ENCODE measurements at places on chromosomes 5 and 9.

DNA sequence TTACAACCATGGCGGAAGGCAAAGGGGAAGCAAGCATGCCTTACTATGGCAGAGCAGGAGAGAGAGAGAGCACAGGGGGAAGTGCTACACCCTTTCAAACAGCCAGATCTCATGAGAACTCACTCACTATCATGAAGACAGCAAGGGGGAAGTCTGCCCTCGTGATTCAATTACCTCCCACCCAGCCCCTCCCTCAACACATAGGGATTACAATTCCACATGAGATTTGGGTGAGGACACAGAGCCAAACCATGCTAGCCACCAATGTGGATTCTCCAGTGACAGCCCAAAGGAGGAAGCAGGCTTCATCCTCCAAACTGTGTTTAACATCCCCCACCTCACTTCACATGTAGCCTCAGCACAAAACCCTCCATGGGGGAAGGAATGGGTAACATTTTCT is 563.7 kb downstream of the CDK5RAP2 start:
- DNase-seq: no peak

- DNase-seq: no peak
These were observed 20.9 kb downstream of the C9orf57 start for GRCh38 chr9:72039532-72039931.

- no peak for DNase-seq
These were observed 2.8 kb upstream of the WWC1 start for GRCh38 chr5:168288349-168289245.

DNA sequence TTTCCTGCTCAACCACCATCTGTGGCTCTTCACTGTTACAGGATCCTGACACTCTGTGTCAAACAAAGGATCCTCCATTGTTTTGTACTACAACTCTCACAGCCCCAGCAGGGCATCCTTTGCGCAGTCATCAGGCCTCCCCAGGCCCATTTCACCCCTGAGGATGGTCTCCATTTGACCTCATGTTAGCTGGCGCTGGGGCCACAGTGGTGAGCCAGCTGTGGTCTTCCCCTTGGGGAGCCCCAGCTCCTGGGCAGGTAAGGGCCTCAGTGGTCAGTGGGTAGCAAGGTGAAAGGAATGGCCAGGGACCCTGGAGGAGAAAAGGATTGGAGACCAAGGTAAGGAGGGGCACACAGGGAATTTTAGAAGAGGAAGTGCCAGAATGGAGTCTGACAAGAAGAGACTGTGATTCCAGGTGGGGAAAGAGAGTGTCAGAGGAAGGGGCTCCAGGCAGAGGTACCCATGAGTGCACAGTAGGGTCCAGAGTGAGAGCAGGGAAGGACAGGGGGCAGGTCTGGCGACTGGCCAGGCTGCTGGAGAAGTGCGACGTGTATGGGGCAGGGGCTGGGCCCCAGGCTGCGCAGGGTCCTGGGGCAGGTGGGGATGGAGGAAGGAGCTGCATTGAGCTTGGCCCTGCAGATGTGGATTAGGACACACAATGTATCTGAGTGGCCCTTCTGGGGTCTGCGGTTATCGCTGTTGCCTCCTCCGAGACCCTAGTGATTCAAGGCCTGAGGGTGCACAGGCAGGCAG is 109.9 kb downstream of the PHF2 start:
- DNase-seq: no peak

DNA sequence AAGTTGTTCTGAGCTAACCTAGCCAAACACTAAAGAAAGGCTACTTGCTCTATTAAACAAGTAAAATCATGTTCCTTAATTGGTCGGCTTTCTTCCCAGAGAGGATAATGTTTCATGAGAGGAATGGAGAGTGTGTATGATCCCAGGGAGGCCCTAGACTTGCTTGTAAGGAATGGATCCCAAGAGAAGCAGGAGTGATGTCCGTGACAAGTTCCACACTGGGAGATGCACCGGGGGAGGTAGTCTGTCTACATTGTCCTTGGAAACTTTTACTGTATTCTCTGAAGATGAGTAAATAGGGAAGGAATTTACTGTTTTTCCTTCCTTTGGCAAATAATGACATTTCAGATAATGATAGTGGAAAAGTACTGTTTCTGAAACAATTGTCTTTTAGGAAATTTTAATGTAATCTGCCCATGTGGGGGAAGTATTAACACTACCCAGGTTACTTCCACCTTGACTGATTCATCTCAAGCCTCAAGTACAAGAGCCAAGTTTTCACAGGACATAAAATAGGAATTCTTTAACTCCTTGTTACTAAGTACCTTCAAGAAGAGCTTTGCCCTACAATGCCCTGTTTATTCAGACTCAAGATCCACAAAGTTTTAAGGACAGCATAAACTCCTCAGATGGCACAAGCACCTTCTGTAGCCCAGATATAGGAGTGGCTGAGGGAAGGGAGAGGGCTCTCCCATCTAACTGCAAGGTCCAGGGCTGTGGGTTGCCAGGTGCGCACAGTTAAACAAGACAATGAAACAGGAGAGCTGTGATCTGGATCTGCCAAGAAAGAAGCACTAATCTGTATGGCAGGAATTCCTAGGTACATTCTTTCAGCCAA is 152.1 kb downstream of the GNA14 start:
- no peak for DNase-seq

GRCh38 chr5:68021227-68021626 is 194.3 kb upstream of the PIK3R1 start:
- no peak for DNase-seq

DNA sequence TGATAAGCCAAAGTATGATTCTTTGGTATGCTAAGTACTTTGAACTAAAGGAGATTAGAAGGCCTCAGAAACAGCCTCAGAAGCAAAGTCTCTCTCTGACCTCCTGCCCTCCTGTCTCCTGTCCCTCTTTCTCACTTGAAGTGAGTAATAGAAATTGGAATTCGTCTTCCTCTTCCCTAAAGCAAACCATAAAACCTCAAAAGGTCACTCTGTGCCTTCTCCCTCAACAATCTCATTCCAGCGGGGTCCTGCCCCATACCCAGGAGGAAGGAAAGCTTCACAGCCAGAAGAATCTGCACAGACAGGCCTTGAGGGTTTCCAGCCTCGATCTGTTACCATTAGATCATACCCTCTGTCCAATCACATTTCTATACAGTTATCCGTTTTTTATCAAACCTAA is 87.8 kb downstream of the HAPLN1 start:
- no peak for DNase-seq

GRCh38 chr5:79487251-79487650 is 26.7 kb downstream of the HOMER1 start:
- no peak for DNase-seq

DNA sequence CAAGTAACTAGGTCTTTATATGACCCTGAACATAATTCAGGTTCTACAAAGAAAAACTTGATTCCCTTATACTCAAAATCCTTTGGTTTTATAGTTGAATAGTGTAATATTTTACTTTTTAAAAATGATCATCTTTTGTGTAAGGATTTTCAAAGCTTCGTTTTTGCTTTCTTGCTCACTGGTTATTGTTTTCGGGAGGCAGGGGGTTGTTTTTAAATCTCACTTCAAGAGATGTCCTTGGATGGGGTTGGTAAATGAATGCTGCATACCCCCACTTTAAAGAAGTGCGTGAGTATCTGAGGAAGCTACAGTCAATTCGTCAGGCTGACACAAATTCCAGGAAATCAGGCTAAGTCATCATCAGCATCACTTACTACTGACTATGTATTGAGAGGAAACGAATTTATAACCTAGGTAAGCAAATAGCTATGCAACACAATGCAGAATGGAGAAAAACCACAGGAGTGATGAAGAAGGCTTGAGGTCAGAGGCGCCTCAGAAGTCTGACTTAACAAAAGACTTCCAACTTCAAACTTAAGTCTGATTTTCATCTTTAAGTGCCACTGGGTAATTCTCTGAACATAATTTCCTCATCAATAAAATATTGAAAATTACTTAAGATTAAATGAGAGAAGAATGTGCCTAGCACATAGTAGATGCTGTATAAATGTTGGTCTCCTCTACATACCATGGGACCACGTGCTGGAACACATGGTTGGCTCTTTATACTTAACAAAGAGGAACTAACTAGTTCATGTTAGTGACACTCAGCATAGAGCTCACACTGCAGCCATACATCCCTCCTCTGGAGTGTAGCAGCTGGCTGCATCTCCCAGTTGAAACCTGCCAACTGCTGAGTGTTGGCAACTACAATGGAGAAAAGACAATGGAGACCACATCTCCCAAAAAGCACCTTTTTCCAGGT is 106.0 kb upstream of the KIF2A start:
- DNase-seq: no peak

GRCh38 chr5:99314721-99315120 is 385.9 kb upstream of the CHD1 start:
- no peak for DNase-seq

- DNase-seq: no peak
These were observed 179.3 kb downstream of the SLC12A2 start for GRCh38 chr5:128262911-128263310.

DNA sequence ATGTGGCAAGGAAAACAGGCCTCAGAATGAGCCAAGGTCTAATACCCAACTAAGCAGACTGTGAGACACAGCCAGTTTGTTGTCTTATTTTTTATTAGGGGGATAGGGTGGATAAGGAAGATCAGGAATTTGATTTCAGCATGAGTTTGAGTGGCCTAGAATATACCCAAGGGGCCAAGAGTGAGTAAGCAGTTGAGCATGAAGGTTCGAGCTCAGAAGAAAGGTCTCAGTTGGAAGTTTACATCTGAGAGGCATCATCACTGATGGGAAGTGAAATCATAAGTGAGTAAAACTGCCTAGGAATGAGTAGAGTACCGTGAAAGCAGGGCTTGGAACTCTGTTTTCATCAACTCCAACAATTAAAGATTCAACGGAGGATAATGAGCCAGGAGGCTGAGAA is 12.6 kb downstream of the PSMD5 start:
- no peak for DNase-seq

DNA sequence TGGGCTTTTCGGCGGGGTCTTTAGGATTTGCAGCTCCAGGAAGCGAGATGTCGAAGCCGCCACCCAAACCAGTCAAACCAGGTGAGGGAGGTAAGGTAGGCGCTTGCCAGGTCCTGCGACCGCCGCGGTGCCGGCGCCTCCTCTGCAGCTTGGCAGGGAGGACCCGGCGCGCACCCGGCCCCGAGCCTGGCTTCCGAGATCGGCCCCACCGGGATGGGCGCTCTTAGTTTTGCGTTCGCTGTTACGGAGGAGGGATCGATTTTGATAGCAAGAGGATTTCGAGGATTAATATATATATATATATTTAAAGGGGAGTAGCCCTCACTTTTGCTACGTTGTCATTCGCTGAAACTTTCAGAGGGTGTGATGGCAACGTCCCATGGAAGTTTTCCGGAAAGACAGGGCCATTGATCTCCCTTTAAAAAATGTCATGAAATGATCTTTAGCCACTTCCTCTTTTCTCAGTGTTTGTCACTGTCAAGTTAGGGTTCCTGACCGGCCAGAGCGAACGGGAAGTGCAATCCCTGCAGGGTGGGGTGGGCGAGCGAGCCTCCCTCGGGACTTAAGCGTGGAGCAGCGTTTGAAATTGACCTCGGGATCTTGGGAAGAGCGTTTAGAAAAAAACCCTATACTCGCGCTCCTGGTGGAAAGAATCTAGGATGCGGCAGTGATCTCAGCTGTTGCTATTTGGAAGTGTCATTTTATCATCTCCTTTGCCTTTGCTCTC is 495 bp downstream of the OSTF1 start:
- peak; percentile 13 for DNase-seq

- no peak for DNase-seq
These were observed 57.9 kb upstream of the CCNG1 start for GRCh38 chr5:163379298-163380155.

DNA sequence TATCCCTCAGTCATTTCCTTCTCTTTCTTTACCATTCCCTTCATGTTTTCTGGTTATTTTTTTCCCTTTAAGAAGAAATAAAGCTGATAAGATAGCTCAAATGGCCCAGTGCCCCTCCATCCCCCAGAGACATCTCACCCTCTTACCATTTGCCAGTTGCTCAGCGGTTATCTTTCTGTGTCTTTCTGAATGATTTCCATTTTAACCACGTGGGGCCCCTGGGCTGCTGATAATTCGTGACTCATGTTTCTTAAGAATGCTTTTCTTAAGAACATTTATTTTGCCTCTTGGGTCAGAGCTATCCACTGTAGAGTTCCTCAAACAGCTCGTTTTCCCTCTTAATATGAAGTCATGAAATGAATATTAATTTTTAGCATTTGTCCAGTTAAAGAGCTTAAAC is 147.8 kb downstream of the MAST4 start:
- no peak for DNase-seq

DNA sequence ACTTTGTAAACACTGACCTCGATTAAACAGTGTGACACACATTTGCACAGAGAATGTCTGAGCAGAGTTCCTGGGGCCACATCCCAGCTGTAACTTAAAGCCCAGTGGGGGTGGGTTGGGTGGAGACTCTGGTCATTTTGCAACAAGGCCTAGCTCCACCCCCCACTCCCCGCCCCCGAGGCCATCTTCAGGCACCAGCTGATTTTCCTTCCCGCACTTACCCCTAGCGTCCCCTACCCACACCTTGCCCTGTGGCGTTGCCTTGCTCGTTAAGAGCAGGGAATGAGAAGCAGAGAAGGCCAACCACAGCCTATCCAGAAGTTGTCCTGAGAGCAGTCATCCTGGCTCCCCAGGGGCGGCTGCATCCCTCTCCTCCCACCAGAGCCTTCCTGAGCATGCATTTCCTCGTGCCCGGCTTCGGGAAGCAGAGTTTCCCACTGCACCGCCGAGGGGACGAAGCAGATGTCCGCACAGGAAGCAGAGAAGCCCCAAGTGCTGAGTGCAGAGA is 101.7 kb upstream of the SARDH start:
- DNase-seq: no peak

DNA sequence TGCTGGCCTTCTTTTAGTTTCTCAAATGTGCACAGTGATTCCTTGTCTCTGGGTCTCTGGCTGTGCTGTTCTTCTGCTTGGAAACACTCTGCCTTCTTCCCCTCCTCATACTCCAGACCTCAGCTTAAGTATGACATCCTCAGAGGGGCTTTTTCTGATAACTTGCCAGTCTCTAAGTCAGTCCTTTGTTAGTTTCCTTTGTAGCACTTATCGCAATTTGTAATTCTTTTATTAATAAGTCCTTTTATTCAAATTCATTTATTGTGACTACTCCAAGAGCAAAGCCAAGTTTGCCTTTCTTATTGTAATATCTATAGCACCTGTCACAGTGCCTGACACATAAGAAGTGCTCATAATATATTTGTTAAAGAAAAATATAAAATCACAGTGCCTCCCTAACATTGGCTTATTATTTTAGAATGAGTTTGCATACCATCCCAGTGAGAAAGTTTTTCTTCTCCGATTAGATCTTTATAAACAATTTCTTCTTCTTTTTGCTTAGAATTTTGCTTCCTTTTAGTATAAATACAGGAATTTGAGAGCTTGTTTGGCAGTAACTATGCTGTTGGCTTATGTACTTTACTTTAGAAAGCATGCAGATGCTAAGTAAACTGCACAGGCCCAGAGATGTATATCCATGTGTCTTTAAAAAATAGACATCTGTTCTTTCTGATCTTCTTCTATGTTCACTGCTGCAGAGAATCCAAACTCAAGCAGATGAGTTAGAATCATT is 198.0 kb downstream of the GAS1 start:
- DNase-seq: no peak
